Activated CD8-positive, alpha-beta memory T cell treated with anti-CD3 and anti-CD28 coated beads for 48 hours (primary cell): ENCODE measurements at places on chromosomes 16 and 17.

- no peak for DNase-seq
Observed at GRCh38 chr17:4420692-4421131, 13.0 kb upstream of the SPNS3 start.

DNA sequence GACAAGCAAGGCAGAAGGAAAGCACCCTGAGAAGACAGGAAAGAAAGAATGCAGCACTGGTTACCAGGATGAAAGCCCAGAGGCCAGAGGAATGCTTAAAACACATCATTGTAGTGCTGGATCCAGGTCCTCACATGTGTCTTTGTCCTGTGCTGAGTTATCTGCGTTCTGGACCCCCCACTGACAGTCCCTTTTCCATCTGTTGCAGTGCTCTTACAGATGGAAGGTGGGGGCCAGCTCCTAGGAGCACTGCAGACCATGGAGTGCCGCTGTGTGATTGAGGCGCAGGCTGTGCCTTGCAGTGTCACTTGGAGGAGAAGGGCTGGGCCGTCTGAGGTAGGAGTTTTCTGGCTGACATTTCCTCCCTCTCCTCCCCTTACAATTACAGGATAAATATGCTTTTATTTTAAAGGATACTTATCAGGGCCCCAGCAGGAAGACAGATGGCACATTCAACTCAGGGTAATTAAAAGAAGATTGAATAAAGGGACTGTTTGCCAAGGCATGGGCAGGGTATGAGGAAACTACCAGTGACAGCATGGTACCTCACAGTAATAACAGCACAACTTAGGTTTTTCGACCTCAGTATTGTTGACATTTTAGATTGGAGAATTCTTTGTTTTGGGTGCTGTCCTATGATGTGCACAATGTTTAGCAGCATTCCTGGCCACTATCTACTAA is 3.0 kb downstream of the EME1 start:
- DNase-seq, result no peak

DNA sequence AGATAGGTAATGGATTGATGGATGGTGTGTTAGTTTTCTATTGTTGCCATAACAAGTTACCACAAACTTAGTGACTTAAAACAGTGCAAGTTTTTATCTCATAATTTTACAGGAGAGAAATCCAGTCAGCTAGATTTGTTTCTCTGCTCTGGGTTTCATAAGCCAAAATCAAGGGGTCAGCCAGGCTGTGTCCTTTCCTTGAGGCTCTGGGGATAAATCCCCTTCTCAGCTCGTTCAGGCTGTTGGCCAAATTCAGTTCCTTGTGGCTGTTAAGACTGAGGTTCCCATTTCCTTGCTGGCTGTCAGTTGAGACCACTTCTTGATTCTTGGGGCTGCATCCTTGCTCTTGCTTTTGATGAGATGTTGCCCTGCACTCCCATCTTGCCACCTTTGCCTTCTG is 204.9 kb upstream of the CDH13 start:
- DNase-seq, result no peak

- DNase-seq, result no peak
Observed at GRCh38 chr17:153851-154250, 16.5 kb downstream of the SCGB1C2 start.

- no peak for DNase-seq
Observed at GRCh38 chr17:38415250-38416194, 12.7 kb upstream of the ARHGAP23 start.

DNA sequence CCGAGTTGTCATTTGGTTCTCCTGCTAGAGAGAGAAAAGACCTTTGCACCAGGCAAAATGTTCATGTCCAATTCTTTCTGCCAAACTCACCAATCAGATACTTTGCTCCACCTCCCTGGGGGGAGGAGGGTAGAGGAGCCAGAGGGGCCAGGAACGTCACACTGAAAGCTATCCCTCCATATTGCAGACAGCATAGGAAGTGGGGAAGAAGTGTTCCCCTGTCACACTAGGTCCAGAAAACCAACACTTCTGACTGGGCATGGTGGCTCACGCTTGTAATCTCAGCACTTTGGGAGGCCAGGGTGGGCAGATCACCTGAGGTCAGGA is 9.5 kb downstream of the HSD17B2 start:
- DNase-seq, result no peak

GRCh38 chr17:1033503-1033902 is 36.6 kb downstream of the TIMM22 start:
- DNase-seq, result no peak

- no peak for DNase-seq
Observed at GRCh38 chr17:79749156-79749815, 18.5 kb downstream of the ENPP7 start.

GRCh38 chr17:17139972-17140589 is 66.1 kb downstream of the PLD6 start:
- DNase-seq, result no peak

GRCh38 chr16:19830902-19831560 is 53.6 kb downstream of the GPRC5B start:
- DNase-seq, result no peak

- DNase-seq, result no peak
Observed at GRCh38 chr17:82367724-82368524, 3.6 kb upstream of the UTS2R start.

- no peak for DNase-seq
Observed at GRCh38 chr16:55543472-55543871, 23.0 kb upstream of the CAPNS2 start.

DNA sequence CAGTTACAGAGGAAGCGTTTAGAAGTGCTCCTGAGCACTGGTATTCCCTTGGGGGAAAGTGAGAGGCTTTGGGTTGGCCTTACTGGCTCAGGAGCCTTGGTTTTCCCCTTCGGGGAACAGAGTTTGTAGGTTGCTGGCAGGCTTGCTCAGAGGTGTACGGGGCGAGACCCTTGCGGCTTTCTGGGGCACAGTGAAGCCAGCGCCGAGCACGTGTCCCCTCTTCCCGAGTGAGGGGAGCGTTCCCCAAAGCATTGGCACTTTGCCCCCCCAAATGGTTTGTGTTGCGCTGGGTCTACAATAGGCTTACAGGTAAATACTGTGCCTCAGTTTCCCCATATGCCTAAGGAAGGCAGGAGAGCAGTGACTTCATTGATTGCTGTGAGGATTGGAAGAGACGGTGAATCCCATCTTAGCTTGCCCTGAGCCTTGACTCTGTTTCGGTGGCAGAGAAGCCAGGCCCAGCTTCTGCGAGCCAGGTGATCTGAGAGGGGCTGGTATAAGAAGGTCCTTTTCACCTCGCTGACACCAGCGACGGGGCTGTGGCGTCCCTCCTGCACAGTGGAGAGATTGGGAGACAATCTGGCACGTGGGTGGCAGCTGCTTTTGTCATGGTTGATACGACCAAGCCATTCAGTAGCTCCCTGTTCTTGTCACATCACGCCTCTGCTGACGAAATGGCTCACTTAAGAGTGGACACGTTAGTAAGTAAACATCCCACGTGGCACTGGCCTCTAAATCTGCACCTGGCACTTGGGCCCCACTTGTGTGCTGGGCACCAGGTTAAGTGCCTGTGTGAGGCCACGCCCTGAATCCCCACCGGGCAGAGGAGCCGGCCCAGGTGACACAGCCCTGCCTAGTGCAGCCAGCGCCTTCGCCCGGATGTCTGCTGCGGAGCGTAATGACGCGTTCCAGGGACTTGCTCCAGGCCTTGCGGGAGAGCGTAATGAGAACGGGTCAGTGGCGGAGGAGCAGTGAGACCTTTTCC is 55.0 kb downstream of the MEAK7 start:
- DNase-seq, result no peak

GRCh38 chr16:4313563-4314531 is 2.0 kb upstream of the GLIS2 start:
- no peak for DNase-seq

DNA sequence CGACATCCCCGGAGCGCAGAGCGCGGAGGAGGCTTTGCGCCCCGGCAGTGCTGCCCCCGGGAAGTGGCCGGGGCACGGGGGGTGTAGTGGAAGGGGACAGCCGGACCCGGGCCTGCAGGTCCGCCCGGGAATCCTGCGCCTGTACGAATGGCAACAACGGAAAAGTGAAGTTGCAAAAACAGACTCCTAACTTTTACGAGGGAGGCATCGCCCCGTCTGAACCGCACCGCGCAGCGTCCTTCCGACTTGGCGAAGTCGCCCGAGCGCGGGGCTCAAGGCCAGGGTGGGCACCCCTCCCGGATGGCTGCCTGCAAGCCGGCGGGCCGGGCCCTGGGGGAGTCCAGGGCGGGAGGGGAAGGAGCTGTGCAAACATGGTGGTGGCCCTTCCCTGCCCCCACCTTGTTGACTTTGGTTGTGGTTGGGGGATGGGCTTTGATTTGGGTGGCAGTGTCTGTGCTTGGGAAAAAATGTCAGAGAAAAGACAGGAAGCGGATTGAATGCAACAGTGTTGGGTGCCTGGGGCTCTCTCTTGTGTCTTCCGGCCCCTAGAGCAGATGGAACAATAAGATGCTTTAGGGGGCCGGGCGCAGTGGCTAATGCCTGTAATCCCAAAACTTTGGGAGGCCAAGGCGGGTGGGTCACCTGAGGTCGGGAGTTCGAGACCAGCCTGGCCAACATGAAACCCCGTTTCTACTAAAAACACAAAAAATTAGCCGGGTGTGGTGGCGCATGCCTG is 675 bp downstream of the RNF213 start:
- DNase-seq, result no peak

- DNase-seq, result no peak
Observed at GRCh38 chr17:1229349-1229899, 40.8 kb upstream of the BHLHA9 start.

DNA sequence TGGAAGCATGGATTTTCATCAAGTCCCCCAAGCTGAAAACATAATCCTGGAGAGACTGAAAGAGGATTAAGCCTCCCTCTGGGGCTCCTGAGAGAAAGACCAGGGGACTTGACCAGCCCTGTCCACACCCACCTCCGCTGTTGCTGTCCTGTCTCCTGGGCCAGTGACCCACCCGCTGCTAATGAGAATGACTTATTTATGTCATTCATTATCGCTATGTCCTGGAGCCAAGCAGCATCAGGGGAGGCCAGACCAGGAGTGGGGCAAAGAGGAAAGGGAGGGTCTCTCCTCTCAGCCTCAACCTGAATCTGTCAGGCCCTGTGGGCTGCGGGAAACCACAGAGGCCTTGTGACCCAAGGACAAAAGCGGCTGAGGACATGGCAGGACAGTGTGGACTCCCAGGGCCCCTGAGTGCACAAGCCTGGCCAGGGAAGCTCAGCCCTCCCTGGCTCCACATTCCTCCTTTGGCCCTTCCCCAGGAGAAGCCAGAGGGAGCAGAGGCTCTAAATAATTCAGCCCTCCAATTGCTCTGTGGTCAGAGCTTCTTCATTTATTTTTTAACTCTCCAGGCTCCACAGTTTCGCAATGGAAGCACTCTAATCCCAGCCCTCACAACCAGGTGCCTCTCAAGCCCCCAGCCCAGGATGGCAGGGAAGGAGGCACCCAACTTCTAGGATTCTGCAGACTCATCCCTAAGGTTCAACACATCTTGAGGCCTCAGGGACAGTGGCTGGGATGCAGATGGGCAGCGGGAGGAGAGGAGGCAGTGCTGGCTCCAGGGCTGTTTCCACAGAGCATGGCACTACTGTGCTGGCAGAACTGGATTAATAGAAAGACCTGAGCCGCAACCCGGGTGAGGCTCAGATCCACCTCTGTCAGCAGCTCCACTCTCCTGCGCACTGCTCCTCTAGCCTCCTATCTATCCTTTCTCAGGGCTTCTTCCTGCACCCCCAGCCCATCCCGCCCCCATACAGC is 19.1 kb downstream of the CUEDC1 start:
- no peak for DNase-seq

DNA sequence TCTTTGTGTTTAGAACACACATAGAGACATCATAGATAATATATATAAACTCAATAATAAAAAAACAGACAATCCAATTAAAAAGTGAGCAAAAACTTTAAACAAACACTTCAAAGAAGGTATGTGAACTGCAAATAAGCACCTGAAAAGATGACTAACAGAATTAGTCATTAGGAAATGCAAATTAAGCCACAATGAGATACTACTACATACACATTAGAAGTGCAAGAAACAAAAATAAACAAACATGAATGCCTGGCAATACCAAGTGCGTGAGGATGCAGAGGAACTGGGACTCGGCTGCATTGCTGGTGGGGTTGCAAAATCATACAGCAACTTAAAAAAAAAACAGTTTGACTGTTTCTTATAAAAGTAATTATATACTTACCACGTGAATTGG is 799.0 kb downstream of the KCNJ2 start:
- no peak for DNase-seq

GRCh38 chr17:14997290-14997689 is 267.8 kb downstream of the PMP22 start:
- no peak for DNase-seq

DNA sequence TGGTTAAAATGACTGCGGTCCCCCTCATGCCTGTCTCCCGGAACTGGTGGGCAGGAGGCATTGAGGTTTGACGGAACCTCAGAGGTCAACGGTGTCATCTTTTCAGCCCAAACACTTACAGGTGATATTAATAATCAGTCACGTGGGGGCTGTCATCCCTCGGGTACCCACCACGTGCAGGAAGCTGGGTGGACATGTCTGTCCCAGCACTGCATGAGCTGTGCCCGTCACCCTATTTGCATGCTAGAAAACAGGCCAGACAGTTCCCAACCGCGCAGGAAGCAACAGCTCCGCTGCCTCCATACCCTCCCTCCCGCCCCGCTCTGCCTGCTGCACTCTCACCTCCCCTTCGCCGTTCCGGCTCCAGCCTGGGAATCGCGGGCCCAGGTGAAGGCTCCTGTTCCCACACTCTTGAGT is 1.4 kb downstream of the SYNGR3 start:
- peak; percentile 38 for DNase-seq

GRCh38 chr17:6461792-6462524 is 17.7 kb downstream of the PIMREG start:
- no peak for DNase-seq

DNA sequence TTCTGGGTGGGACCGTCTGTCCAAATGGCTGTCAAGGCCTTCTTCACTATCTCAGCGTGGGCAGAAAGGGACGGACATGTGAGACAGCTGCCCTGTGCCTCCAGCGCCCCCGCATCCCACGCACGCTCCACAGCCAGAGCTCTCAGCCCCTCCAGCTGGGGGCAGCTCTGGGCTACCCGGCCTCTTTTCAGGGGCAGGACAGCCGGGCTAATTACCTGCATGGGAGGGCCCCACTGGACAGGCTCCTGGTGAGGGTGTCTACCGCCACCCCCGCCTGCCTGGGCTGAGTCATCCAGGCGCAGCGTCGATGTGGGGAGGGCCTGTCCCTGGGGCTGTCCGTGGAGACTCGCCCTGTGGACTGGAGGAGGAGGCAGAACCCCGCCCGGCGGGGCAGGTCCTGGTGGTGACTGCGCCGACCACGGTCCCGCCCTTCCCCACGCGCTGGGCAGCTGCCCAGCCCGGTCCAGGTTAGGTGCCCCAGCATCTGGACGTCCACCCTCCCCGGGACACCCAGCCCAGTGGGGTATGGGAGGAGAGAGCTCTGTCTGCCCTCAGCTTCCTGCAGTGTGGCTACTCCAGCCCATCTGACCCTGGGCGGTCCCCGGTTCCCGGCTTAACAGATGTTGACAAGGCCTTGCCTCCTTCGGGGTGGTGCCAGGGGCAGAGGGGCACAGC is 5.9 kb upstream of the METRNL start:
- DNase-seq, result no peak

DNA sequence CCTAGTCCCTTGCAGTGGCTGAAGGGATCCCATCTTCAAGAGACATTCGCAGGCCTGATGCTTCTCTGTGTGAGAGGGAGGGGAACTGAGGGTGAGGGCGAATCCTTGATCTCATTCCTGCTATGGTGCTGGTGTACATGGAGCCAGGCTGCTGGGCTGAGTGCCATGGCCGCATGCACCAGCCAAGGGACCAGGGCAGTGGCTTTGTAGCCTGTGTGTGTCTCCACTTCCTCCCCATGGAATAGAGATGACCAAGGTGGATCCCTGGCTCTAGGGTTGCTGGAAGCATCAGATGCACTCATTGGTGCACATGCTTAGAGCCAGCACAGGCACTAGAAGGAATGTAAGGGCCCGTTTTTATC is 195.0 kb downstream of the FOXL1 start:
- no peak for DNase-seq

GRCh38 chr17:51165680-51166197 is 472 bp upstream of the NME2 start:
- no peak for DNase-seq
